ENCODE measurements at places on chromosomes 5 and 9.

GRCh38 chr5:35990941-35991611, at the start of gene UGT3A1:
Gene UGT3A1 (minus strand): TSS chr5:35991390. CDS start chr5:35991240, 150 bp downstream.
- no peak for DNase-seq

DNA sequence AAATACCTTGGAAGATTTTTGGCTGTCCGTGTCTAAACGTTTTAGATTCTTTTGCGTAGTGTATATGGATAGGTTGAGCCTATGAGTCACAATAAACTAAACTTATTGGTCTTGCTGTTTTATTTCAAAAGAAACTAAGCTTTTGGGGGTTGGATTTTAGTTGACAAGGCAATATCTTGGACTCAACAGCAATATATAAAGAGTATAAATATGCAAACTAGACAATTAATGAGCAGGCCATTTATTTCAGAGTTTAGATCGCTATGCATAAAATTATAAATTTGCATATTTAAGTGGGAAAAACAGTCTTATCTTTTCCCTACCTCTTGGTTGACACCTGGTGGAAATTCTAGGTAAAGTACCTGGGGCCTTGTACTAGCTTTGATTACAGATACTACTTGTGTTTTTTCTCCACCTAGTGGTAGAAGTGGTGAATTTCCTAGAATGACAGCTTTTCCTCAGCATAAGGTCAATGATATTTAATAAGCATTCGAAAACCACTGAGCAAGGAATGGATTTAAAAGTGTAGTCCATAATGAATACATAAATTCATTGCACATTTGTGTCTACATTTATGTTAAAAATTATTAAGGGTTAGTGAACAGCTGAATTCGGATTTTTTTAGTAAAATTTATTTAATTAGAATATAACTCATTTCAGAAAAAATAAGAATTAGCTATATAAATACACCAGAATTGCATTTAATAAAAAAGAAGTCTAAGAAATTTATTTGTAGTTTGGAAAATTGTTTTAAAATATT, 1.7 kb upstream of the ARRDC3 start:
- peak; percentile 96 for DNase-seq

GRCh38 chr9:99593610-99594009, 228.1 kb upstream of the NR4A3 start:
- DNase-seq: no peak

DNA sequence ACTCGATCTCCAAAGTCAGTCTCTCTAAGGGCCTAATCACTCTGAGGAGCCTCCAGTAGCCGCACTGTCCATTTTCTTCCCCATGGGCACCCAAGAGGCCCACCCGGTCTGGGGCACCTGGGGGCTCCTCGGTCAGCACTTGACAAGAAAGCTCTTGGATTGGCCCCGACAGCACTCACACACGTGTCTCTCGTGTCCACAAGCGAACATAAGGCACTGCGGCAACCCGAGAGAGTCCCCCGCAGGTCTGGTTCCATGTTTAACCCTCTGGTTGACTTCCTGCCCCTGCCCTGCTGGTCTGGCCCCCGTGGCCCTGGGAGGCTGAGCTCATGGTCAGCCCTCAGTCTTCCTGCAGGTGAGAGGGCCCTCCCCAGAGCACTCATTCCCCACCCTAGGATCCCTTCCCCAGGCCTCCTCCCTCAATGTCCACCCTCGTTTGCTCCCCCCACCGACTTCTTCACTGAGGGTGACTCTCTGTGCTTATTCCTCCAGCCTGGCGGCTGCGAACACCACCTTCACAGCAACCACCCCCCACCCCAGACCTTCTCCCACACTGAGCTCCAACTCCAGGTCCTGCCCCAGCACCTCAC, 16.3 kb upstream of the LRRC14B start:
- no peak for DNase-seq

DNA sequence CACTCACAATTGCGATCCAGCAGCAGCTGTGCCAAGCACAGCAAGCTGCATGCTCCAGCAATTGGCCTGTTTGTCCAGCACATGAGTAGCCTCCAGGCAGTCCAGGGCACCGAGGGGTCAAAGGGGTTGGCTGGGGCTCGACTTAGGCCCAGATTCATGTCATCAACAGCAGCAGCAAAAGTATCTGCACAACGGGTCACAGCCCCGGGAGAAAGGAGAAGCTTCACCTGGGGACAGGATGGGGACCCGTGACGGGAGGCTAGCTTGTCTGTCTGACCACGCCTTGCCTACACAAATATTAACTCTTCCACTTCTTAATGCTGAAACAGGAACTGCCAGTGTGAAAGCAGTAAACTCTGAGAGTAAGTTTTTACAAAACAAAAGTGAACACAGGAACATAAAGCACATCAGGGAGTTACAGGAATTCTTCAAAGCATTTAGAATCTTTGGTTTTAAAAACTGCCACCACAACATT, 191.2 kb downstream of the PIK3R1 start:
- peak; percentile 44 for DNase-seq

- no peak for DNase-seq
Measured at GRCh38 chr9:21559402-21560280, 77.5 kb upstream of the IFNE start.

GRCh38 chr9:89372979-89373378, 54.7 kb downstream of the SECISBP2 start:
- no peak for DNase-seq

GRCh38 chr9:35295369-35296036, 133.7 kb downstream of the UNC13B start:
- DNase-seq: no peak

DNA sequence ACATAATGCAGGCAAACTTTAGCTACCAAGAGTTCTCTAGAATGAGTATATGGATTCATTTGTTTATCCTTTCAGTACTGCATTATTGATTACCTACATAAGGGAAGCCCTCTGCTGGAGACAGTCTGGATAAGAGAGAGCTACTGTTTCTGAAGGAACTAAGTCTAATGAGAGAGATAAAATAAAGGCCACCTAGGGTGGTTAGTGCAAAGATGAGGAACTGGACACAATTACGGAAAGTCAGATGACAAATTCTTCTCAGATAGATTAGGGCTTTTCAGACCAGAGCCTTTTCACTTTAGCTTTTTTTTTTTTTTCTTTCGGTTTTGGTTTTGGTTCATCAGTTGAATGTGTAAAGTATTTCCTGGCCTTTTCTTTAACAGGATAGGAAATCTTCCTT, 31.3 kb downstream of the ISOC1 start:
- no peak for DNase-seq

- no peak for DNase-seq
Measured at GRCh38 chr5:176134529-176135223, 103.5 kb upstream of the SIMC1 start.

DNA sequence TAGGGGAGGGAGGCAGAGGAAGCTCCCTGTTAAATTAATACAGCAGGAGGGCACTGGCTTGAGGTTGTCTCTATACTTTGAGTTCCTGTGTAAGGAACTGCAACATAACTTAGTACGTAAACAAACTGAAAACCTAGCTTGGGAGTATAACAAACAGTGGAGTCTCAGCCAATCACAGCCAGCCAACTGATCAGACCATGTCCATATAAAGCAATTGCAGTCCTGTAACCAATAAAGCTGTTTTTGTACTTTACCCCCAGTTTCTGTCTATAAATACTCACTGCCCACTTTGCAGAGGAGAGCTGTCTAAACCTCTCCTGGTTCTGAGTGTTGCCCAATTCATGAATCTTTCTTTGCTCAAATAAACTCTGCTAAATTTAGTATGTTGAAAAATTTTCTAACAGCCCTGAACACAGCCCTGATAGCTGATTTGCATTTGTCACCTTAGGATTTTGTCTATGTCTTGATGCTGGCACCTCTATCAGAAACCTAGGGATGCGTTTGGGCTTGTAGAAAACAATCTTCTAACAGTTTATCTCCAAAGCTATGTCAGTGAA, 39.9 kb downstream of the GDNF start:
- no peak for DNase-seq

DNA sequence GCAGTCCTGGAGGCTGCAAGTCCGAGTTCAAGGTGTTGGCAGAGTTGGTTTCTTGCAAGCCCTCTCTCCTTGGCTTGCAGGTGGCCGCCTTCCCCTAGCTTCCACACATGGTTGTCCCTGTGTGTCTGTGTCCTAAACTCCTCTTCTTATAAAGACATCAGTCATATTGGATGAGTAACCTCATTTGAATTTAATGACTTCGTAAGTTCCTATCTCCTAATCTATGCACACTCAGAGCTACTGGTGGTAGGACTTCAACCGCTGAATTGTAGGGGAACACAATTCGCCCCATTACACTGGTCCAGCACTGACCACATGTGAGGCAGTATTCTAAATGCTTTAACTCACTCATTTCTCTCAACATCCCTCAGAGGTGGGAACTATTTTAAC, 25.9 kb upstream of the ADAMTS2 start:
- DNase-seq: no peak

DNA sequence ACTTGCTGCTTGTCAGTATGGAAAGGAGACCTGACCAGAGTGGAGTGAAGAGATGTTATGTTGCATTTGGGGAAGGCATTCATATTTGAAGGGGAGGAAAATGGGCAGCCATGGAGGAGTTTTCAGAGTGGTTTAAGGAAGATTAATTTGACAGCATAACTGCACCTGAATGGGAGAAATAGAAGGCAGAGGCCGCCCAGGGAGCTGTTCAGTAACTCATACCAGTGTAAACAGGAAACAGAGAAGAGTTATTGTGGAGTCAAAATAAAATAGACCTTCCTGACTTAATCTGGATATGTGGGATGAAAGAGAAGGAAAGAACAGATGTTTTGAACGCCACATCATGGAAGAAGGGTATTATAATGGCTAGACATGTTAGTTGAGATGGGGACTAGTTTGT, 13.4 kb downstream of the SLC44A1 start:
- no peak for DNase-seq

- DNase-seq: no peak
Measured at GRCh38 chr5:132193165-132193694, 34.4 kb downstream of the P4HA2 start.

DNA sequence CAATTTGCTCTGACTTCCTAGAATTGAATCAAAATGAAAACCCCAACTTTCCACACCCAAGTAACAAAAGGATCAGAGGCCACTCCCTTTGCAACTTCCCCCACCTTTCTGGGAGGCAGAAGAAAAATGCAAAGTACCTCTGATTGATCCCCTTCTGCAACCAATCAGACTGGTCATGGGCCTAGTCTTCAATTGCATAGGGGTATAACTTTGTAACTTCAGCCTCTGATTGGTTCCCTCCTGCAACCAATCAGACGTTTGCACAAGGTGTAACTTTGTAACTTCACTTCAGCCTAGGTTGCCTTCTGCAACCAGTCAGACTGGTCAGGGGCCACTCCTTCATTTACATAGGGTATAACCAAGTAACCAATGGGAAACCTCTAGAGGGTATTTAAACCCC, 38.3 kb upstream of the CNOT6 start:
- DNase-seq: no peak

All from A673 (cell line).